ENCODE measurements at places on chromosomes 13 and 19. TPM values are rescaled to one million over a fixed set of nuclear protein-coding genes. Genes with fewer than 3 reads are reported as not detected.

The FUT3 gene
- total RNA-seq, result not detected

The DHDH gene
- total RNA-seq, result not detected

DNA sequence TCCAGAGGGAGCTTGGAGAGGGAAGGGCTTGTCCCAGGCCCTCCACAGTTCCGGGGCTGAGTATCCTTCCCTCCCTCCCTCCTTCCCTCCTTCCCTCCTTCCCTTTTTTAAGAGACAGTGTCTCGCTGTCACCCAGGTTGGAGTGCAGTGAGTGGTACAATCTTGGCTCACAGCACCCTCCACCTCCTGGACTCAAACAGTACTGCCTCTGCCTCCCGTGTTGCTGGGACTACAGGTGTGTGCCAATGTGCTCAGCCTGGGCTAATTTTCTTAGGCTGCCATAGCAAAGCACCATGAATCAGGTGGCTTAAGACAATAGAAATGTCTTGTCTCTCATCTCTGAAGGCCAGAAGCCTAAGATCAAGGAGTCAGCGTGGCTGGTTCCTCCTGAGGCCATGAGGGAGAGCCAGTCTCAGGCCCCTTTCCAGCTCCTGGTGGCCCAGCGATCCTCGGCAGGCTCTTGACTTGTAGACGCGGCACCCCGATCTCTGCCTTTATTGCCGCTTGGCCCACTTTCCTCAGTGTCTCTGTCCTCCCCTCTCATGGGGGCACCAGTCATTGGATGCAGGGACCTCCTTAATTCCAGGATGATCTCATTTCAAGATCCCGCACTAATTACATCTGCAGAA, 47.5 kb downstream of the CRTC1 start:
- no peak for DNase-seq

GRCh38 chr19:55336101-55336500, 3.6 kb upstream of the KMT5C start:
- peak; percentile 83 for DNase-seq

- no peak for DNase-seq
These were observed 272.6 kb downstream of the EFNB2 start for GRCh38 chr13:106262886-106263285.

DNA sequence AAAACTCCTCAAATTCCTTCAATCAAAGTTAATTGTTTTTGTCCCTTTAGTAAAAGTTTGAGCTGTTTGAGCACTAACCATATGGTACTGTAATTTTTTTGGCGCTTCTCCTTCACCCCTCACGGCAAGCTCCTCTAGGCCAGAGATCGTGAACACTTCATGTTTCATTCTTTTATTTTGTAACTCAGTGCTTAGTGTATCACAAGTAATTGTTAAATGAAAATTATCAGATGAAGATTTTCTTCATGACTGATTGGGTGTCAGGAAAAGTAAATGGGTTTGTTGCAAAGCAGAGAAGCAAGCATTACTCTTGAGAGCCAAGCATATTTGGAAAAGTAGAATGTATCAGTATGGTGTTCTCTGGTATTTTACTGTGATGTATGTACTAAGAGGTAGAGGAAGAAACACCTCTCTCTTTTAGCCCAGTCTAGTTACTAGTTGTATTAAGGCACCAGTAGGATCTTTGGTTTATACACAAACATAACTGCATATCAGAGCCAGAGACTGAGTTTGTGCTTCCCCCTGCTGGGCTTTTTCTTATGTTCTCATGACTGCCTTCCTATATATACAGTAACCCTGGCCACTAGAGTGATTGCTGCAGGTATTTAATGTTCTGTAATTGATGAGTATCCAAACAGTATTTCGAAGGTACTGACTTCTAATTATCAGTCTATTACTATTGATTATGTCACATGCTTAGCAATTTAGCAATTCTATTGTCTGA, 202.3 kb upstream of the KLHL1 start:
- DNase-seq, result no peak

DNA sequence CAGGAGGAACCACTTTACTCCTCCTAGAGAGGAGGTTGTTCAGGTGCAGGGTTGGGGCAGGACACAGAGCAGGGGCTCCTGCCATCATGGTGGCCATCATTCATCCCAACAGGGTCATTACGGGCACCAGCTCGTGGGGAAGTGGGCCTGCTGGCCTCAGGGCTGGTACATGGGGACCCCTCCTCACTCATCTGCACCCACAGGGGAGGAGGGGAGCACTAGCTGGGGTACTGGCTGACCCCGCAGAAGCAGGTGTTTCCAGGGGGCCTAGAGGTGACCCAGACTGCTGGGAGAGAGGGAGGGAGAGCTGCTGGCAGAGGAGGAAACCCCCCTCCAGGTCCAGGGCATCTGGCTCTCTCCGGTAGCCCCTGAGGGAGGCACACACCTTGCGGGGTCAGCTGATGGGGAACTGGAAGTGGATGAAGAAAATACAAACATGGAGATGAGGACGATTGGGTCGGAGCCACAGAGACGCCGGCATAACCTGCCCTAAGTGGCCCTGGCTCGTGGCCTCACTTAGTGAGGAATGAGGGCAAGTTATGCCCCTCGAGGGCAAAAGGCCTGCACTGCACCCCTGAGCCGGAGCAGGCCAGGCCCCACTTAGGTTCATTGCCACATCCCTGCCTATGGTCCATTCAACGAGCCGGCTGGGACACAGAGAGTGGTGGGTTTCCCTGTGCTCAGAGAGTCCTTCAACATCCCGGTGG, 76.2 kb downstream of the SOX1 start:
- DNase-seq, result no peak

DNA sequence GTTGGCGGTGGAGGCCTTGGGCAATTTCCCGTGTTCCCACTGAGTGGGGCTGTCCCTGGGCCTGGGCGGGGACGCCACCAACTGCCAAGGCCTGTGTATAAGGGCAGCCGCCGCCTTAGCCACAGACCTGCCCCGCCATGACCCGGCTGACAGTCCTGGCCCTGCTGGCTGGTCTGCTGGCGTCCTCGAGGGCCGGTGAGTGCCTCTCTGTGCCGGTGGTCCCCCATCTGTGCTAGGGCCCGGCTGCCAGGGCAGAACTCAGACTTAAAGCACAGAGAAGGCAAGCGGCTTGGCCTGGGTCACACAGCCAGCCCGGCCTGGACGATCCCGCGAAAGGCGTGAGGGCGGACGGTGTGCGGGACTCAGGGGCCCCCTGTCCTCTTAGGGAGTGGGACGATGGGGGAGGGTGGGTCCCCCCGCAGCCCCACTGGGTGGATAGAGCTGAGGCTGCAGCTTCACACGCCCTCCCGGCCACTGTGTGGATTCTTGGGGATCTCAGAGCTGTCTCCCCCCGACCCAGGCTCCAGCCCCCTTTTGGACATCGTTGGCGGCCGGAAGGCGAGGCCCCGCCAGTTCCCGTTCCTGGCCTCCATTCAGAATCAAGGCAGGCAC, at the start of gene AZU1:
AZU1 (plus strand) TSS at position 128 of the 612 bp plus-strand sequence; CDS start at position 138, 10 bp downstream.
- DNase-seq, result no peak
